Stimulated activated CD8-positive, alpha-beta memory T cell treated with anti-CD3 and anti-CD28 coated beads, Interleukin-4, amount 100 ng/mL, for 4 hours (primary cell): ENCODE measurements at places on chromosomes 16 and 17.

GRCh38 chr17:49455272-49455861, 39.7 kb upstream of the NGFR start:
- no peak for DNase-seq

GRCh38 chr16:81831722-81832126, 52.6 kb downstream of the PLCG2 start:
- DNase-seq, result no peak

GRCh38 chr17:4155980-4156620, 13.1 kb downstream of the CYB5D2 start:
- DNase-seq, result no peak

DNA sequence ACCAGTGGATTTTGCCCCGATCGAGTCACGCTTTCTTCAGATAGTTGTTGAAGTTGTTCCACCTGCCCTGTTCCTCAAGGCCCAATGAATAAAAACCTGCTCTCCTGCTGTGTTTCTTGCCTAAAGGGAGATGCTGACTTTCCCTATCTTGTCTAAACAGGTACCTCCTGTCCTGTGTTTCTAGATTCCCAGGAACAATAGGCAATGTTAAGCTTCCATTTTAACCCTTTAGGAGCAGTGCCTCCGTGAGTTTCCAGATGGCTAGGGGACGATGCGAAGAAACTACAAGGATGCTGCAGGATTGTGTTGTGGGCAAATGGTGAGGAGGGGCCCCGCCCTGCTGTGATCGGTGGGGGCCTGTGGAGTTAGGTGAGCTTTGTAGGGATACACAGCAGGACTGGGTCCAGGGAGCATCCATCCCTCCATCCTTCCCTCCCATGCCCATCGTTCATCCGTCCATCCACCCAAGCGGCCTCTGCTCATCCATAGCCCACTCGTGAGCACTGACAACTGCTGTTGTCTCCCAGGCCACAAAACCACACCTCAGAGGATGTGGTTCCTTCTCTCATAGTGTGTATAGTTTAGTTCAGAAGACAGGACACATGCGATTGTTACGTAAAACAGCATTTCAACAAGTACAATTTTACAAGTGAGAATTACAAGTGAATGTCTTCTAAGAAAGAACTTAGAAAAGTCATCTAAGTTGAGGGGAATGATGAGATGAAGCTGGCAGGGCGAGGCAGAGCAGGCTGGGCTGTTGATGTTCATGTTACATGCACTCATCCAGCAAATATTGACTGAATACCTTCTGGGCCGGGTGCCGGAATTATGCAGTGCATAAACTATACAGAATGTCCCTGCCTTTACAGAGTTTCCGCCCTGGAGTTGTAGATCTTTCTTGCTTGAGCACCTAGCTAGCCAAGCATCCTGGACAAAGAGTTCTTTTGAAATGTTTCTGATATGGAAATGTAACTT, 5.2 kb downstream of the ARSG start:
- DNase-seq, result no peak
